A549 treated with Mapracorat at 1 μM for 4 hours (cell line): ENCODE measurements at places on chromosomes 2 and 18. TPM values are rescaled to one million over a fixed set of nuclear protein-coding genes. Genes with fewer than 3 reads are reported as not detected.

Gene MROH2A
- 0.12 to 0.26 TPM (median 0.18 TPM) in 4 of 5 replicates, not detected in the other for total RNA-seq

Gene ZNF407
- 2.1 to 2.7 TPM (median 2.5 TPM) in 5 replicates for total RNA-seq

Gene MCEE
- total RNA-seq = 10.1 to 13.5 TPM (median 13.1 TPM) in 5 replicates

Gene SERPINB11
- total RNA-seq = 0.20 TPM in 1 of 5 replicates, not detected in the others

Gene SMYD1
- total RNA-seq = not detected in 5 replicates

Gene KCNG2
- not detected in 5 replicates for total RNA-seq

Gene CFC1
- not detected in 5 replicates for total RNA-seq
